ENCODE measurements at places on chromosomes 7 and 10.

DNA sequence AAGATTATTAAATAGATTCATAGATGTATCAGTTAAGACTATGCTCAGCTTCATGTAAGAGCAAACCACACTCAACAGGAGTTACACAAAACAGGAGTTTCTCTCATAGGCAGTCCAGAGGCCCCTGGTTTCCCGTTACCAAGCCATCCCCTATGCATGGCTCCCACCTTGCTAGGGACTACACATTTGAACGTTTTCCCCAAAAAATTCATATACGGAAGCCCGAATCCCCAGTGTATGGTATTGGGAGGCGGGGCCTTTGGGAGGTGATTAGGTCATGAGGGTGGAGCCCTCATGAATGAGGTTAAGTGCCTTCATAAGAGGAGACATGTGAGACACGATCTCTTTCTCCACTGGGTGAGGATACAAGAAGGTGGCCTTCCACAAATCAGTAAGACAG lies 29.1 kb downstream of the RSU1 start:
- no peak for DNase-seq

GRCh38 chr7:106534271-106534846 lies 126.6 kb downstream of the CCDC71L start:
- no peak for DNase-seq

GRCh38 chr7:35038354-35038753 lies 1.1 kb upstream of the DPY19L1 start:
- DNase-seq, result no peak

DNA sequence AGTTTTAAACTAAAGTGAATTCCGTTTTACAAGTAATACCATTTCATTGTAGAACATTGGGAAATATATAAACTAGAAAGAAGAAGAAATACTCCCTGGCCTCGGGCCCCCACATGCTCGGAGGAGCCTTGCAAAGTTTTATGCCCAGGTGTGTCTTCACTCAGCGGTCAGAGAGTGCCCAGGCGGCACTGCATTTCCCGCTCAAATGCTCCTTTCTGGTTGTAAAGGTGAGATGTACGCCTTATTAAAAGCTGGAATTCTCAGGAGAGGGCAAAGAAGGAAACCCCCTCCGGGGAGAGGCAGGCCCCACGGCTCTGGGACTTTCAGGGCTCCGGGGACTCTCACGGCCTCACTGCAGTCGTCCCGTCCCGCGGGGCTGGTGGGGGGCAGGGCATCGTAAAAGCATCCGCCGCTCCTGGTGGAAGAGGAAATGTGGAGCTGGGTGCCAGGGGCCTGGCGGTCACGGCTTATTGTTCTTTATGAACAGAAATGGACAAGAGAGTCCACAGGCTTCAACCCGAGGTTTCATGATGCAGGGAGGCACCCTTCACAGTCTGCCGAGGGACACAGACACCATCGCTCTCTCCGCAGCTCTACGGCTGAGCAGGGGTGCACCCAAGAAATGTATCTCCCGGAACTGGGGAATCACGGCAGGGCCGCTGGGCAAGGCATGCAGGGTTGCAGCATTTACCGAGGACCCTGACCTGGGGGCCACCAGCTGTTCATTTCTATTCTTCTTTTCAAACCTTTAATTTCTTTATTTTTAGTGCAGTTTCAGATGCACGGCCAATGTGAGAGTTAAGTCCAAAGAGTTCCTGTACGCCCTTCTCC lies 47.7 kb upstream of the INPP5A start:
- no peak for DNase-seq

GRCh38 chr7:81159402-81159801 lies 240.6 kb upstream of the SEMA3C start:
- no peak for DNase-seq

DNA sequence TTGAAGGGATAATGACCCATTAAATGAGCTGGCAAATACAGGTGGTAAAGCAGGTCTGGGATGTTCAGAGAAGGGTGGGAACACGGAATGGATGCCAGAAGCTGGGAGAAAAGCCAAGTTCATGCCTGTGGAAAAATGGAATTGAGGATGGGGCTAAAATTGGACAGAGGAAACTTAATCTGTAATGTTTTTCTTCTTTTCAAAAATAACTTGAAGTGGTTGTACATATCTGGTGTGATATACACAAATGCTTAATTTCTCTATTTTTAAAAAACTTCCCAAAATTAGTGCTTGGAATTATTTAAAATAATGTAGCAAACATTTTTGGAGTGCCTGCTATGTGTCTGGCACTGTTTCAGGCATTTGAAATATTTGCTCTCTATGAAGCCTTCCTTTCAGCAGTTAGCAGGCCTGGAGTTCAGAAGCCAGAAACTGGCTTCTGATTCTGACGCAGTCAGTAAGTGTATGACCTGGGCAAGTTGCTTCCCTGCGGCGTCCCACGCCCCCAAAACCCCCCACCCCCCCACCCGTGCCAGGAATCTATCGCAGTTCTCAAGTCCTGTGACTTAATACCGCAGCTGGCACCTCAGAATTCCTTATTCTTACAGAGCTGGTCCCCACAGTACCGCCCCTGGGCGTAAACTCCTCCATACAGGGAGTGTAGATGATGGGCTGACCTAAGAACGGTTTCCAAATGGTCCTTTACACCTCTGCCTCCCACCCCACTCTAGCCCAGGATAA lies 828 bp upstream of the MALSU1 start:
- no peak for DNase-seq

- DNase-seq, result no peak
These were observed 11.8 kb downstream of the MACROH2A2 start for GRCh38 chr10:70064486-70064885.

GRCh38 chr10:107427016-107427415 lies 262.5 kb upstream of the SORCS1 start:
- DNase-seq, result no peak

DNA sequence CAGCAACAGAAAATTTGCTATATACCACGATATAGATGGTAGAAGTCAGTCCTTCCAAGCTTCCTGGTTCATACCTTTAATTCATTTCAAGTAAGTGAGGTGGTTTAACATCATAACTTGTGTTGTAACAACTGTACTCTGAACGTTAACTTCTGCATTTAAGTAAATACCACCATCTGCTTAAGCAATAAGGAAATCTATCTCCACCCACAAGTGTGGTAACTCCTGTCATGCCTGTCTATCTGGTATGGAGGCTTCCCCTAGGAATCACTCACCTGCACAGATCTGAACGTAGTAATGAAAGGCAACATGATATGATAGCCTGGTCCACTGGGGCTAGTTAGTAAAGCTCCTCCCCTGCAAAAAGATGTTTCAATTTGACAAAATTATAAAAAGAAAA lies 2.3 kb downstream of the ERLIN1 start:
- no peak for DNase-seq

GRCh38 chr10:131081376-131081775 lies 230.1 kb downstream of the TCERG1L start:
- DNase-seq, result no peak

- no peak for DNase-seq
These were observed 163.7 kb downstream of the SND1 start for GRCh38 chr7:127815631-127816145.

DNA sequence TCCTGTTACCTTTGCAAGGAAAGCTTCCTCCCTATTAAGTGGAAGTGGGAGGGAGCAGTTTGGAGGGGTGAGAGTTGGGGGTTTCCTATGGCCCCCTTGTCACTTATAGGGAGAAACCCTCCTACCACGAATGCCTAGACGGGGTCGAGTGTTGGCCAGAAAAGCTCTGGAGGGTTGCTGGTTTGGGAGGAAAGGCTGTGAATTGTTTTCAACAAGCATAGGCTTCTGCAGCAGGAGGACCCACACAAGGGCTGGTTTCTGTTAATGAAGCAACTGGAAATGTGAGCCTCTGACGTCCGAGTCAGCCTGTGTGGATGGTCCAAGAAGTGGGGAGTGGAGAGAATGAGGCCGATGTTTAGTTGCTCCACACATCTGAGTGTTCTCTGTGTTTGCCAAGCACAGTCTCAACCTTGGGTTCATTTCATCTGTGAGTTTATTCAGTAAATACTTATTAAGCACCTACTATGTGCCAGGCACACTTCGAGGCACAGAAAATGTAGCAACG lies 37.3 kb upstream of the LEP start:
- DNase-seq, result peak; percentile 35

GRCh38 chr10:95419399-95419798 lies 128.6 kb upstream of the PDLIM1 start:
- DNase-seq, result no peak

DNA sequence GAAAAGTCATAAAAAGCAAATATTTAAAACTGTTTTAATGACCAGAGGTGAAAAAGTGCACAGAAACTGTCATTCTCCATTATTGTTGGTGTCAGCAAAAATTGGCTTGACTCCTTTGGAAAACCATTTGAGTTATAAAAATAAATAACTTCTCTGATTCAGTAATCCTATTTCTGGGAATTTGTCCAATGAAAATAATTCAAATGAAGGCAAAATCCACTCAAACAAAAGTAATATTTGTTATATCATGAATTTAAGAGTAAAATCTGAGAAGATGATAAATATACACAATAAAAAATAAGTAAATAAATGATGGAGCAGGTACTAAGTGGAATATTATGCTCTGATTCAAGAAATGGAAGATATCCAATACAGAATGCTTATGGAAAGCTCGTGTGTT lies 326.6 kb upstream of the KLF6 start:
- no peak for DNase-seq

- DNase-seq, result no peak
These were observed 69.8 kb upstream of the PRKCQ start for GRCh38 chr10:6649903-6650302.

DNA sequence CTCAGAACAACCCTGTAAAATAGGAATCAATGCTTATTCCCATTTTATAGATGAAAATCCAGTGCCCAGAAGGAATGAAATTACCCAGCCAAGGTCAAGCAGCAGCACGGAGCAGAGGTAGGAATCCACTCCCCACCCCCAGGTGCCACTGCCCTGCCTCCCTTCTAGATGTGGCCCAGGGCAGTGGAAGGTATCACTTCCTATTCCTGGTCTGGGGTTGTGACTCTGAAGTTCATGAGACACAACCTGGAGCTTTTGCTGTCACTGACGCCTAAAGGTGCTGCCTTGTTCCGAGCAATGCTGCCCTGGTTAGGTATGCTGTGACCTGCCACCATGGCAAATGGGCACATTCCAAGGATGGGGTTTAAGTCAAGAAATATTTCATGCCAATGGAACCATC lies 53.6 kb downstream of the PIK3AP1 start:
- no peak for DNase-seq

- DNase-seq, result no peak
These were observed 958.6 kb downstream of the KCNMA1 start for GRCh38 chr10:76679030-76679429.

GRCh38 chr7:28478656-28479055 lies 66.3 kb downstream of the CREB5 start:
- no peak for DNase-seq

- DNase-seq, result no peak
These were observed 260.2 kb downstream of the STK31 start for GRCh38 chr7:23970193-23970592.

DNA sequence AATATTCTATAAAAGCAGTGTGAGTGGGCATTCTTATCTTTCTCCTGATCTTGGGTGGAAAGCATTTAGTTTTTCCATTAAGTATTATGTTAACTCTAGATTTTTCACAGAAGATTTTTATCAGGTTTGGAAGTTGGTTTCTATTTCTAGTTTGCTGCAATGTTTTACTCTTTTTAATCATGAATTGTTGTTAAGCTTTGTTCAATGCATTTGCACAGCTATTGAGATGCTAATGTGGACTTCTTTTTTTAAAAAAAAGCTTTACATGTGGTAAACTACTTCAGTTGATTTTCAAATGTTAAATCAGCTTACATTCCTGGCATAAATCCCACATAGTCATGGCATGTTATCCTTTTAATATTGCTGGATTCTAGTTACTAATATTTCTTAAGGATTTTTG lies 363.6 kb upstream of the NRP1 start:
- no peak for DNase-seq

GRCh38 chr10:70137135-70137534 lies 4.5 kb upstream of the AIFM2 start:
- no peak for DNase-seq

GRCh38 chr7:149145031-149145845 lies 2.0 kb upstream of the ZNF398 start:
- DNase-seq, result no peak

DNA sequence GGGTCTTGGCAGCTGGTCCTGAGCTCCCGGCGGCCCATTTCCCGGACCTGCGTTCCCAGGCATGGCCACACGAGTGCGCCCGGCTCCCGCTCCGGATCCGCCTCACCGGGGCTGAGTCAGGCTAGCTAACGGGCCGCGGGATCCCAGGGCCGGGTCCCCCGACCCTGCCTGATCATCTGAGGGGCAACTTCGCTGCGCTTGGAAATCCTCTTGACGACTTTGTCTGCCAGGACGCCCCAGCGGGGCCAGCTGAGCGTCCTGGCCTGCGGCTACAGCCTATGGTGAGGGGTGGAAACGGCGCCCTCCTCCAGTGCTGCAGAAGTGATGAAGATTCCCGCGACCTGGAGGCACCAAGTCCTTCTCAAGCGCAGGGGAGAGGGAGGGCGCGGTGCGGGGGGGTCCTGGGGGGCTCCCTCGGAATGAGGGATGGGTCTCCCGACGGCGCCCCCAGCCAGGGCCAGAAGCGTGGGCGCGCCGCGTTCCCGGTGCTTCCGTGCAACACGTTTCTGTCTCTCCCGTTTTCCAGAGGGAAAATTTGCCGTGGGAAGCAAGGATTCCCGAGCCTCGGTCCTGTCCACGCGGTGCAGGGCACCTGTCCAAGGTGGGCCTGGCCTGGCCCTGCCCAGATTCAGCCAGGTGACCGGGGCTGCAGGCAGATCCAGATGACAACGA lies 212.4 kb downstream of the CCSER2 start:
- peak; percentile 78 for DNase-seq

GRCh38 chr7:104089612-104090011 lies 100.2 kb upstream of the RELN start:
- no peak for DNase-seq

GRCh38 chr7:67435894-67436535 lies 439.4 kb downstream of the TYW1 start:
- DNase-seq, result no peak

- no peak for DNase-seq
These were observed 24.4 kb upstream of the ZNF273 start for GRCh38 chr7:64878684-64879083.

- DNase-seq, result no peak
These were observed 32.1 kb downstream of the KCNMA1 start for GRCh38 chr10:77605466-77605865.

- no peak for DNase-seq
These were observed 169.3 kb upstream of the AKR1E2 start for GRCh38 chr10:4656576-4657194.

- no peak for DNase-seq
These were observed 54.3 kb upstream of the WAC start for GRCh38 chr10:28478646-28479045.

DNA sequence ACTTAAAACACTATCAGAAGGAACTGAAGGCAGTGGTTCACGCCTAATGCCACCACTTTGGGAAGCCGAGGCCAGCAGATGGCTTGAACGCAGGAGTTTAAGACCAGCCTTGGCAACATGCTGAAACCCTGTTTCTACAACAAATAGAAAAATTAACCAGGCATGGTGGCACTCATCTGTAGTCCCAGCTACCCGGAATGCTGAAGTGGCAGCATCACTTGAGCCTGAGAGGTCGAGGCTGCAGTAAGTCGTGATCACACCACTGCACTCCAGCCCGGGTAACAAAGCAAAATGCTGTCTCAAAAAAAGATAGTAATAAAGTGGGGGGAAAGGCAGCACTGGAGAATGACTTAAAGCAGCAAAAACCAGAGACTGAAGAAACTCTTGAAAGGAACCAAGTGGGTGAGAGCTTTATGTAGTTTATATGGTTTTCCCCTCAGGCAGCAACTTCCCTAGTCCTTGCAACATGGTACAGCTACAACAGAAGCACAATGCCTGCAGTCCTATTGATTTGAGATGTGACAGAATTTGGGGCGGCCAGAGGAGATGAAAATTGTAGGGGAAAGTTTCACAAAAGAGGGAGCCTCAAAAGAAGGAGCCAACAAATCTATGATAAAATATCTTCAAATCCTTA lies 38.1 kb downstream of the GDI2 start:
- DNase-seq, result no peak

Measured in left lobe of liver (tissue), 2 donors.